ENCODE measurements at places on chromosomes 1 and 21. TPM values are rescaled to one million over a fixed set of nuclear protein-coding genes. Genes with fewer than 3 reads are reported as not detected.

DNA sequence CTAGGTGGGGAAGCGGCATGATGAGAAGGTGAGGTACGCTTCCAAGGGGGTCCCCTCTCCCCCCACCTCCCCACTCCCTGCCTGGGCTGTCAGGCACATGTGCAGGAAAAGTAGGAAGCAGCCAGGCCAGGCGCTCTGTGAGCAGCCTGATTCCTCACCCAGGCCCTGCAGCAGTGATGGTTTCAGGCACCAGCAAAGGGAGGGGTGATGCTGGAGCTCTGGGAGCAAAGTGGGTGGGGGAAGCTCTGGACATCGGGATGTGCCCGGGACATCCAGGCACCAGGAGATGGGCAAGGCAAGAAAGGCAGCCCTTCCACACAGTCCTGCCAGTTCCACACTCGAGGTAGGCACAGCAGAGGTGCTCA lies 106.1 kb downstream of the CRYAA start:
- peaks cover 42% of the 10 kb centered on the region for H3K27me3 ChIP-seq
- H3K4me1 ChIP-seq = peaks cover 8% of the 10 kb centered on the region
- DNase-seq = no peak
- H3K36me3 ChIP-seq = no peaks in the 10 kb centered on the region

DNA sequence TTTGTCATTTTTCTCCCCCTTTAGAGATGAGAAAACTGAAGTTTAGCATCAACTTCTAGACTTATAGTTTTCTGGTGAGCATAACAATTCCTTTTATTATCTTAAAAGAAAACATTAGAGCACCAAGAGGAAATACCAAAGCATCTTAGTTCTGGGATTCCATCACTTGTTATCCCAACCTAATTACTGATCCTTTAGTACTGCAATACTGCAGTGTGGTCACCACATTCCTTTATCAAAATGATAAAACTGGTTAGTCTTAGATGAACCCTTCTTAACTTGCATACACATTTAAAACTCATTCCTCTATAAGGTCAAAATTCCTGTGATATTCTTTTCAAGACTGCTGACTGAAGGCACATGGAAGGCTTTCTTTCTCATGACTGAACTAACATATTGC lies 23.1 kb downstream of the SOD1 start:
- H3K4me1 ChIP-seq = no peaks in the 10 kb centered on the region
- H3K4me3 ChIP-seq = no peak overlapping the region
- no peaks in the 10 kb centered on the region for H3K27me3 ChIP-seq
- H3K27ac ChIP-seq = no peak overlapping the region
- no peak for DNase-seq
- H3K36me3 ChIP-seq = no peaks in the 10 kb centered on the region

DNA sequence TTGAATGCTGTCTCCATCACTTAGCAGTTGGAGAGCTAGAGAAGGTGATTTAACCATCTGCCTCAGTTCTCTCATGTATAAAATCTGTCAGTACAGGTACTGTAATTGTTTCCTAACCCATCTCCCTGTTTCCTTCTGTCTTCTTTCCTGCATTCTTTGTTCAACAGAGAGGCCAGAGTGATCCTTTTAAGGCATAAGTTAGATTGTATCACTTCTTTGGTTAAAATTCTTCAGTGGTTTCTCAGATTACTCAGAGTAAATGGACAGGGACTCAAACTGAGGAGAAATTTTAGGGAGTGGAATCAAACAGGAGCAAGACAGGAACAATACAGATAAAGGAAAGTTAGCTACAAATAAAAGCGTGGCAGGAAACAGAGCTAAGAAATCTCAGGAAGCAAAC lies 45.2 kb upstream of the SSX2IP start:
- H3K4me3 ChIP-seq = no peak overlapping the region
- no peak overlapping the region for H3K27ac ChIP-seq
- no peaks in the 10 kb centered on the region for H3K27me3 ChIP-seq
- H3K4me1 ChIP-seq = no peaks in the 10 kb centered on the region
- no peaks in the 10 kb centered on the region for H3K36me3 ChIP-seq

KRTAP13-2 gene
- polyA plus RNA-seq = not detected

- H3K36me3 ChIP-seq = no peaks in the 10 kb centered on the region
- H3K4me3 ChIP-seq = no peak overlapping the region
- no peak for DNase-seq
- no peaks in the 10 kb centered on the region for H3K27me3 ChIP-seq
Measured at GRCh38 chr1:156487862-156488261, 12.7 kb downstream of the MEF2D start.

GRCh38 chr1:8565802-8566201 lies 247.9 kb downstream of the SLC45A1 start:
- no peak overlapping the region for H3K27ac ChIP-seq
- H3K36me3 ChIP-seq = no peaks in the 10 kb centered on the region
- H3K27me3 ChIP-seq = no peaks in the 10 kb centered on the region
- DNase-seq = no peak
- H3K4me3 ChIP-seq = no peak overlapping the region

- H3K36me3 ChIP-seq = no peaks in the 10 kb centered on the region
- H3K27me3 ChIP-seq = no peaks in the 10 kb centered on the region
- H3K4me3 ChIP-seq = no peak overlapping the region
- DNase-seq = no peak
- H3K4me1 ChIP-seq = no peaks in the 10 kb centered on the region
- H3K27ac ChIP-seq = no peak overlapping the region
Measured at GRCh38 chr1:83131692-83131955, 867.3 kb downstream of the TTLL7 start.

OR13G1 gene
- not detected for polyA plus RNA-seq

GRCh38 chr1:7516341-7516740 lies 254.8 kb upstream of the VAMP3 start:
- no peak for DNase-seq
- no peaks in the 10 kb centered on the region for H3K4me1 ChIP-seq
- no peaks in the 10 kb centered on the region for H3K36me3 ChIP-seq
- H3K27me3 ChIP-seq = no peaks in the 10 kb centered on the region
- H3K4me3 ChIP-seq = no peak overlapping the region

CFHR3 gene
- polyA plus RNA-seq = 0.87 TPM

DNA sequence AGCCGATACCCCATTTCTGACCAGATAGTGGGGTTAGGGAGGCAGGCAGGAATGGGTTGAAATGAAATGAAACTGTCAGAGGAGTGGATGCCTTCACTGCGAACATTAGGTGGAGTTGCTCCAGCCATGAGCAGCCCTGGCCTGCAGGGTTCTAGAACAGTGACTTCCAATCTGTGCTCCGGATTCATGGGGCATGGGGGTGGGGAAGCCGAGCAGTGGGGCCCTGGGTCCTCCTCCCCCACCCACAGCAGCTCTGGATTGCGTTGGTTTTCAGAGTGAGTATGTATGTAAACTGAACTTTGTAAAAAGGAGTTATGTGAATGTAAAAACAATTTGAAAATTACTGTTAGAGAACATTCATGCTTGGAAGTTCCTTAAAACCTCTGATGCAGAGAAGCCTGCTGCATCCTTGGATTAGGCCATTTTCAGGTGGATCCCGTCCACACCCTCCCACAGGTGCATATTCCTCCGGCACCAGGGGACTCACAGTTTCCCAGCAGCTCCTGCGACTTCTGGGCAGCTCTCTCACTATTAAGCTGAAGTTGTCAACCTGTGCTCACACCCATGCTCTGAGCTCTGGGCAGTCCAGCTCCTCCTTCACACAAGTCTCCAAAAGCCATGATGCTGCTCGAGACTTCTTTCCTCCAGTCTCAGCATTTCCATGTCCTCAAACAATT lies 54.4 kb upstream of the EDN2 start:
- H3K27me3 ChIP-seq = no peaks in the 10 kb centered on the region
- no peak overlapping the region for H3K27ac ChIP-seq
- no peak overlapping the region for H3K4me3 ChIP-seq
- no peaks in the 10 kb centered on the region for H3K4me1 ChIP-seq
- H3K36me3 ChIP-seq = no peaks in the 10 kb centered on the region

DNA sequence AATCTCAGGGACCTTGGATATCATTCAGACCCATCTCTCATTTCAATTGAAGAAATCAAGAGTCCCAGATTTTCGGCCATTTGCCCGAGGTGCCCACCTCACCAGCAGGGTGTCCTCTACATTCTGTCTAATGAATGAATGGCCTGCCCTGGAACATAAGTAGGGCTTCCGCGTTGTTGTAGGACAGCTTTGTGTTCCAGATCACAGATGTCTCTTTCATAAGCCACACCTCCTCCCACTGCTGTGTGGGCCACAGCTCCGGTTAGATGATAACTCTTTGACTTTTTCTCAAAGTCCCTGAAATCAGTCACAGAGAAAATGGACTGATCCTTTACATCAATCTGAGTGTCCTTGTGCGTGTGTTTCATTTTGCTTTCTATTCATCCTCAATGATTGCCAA lies 144.4 kb downstream of the RGS7 start:
- H3K4me1 ChIP-seq = peaks cover 4% of the 10 kb centered on the region
- no peak overlapping the region for H3K27ac ChIP-seq
- H3K27me3 ChIP-seq = no peaks in the 10 kb centered on the region
- DNase-seq = no peak

DNA sequence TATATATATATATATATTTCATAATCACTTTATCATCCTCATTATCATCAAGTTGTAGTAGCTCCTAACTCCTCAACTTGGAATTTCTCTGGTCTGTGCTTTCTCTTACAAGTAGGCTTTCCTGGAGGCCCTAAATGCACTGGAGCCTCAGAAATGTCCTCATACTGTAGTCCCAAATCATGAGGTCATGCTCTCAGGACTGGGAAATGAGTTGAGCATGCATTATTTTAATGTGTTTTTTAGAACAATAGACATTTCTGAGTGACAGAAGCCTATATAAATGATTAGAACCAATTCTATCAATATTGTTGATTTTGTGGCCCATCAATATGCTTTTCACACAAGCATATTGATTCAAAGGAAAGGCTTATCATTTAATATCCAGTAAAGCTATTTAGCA lies 42.9 kb upstream of the C1orf105 start:
- H3K36me3 ChIP-seq = no peaks in the 10 kb centered on the region
- no peak overlapping the region for H3K27ac ChIP-seq
- no peaks in the 10 kb centered on the region for H3K27me3 ChIP-seq
- H3K4me3 ChIP-seq = no peak overlapping the region
- DNase-seq = no peak

TUFT1 gene
- 7.7 TPM for polyA plus RNA-seq

DNA sequence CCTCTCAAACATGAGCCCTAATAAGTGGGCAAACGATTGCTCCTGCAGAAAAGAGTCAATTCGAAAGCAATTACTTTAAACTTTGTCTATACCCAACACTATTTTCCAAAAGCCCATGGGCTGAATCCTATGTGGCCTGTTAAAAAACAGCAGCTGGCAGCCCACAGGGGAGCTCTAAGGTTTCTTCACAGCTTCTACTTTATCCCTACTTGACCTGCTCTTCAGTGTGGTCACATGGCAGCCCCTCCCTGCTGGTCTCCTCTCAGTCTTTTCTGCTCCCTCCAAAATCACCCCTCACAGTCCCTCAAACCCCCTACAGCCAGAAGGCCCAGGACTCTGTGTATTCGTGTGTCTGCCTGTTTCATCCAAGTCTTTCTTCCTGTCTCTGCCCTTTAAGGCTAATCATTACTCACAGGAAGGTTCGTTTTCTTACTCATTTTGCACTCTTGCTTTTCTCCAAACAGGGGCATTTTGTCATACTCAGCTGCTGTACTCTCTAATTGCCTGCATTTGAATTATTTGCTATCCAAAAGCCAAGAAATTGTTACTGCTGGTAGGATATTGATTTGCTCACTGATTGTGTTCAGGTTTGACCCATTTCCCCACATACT lies 62.4 kb upstream of the FAM3B start:
- no peaks in the 10 kb centered on the region for H3K27me3 ChIP-seq

- no peak overlapping the region for H3K27ac ChIP-seq
- DNase-seq = no peak
- H3K4me3 ChIP-seq = no peak overlapping the region
- no peaks in the 10 kb centered on the region for H3K36me3 ChIP-seq
- no peaks in the 10 kb centered on the region for H3K4me1 ChIP-seq
Measured at GRCh38 chr1:90274376-90274775, 279.5 kb downstream of the ZNF326 start.

GRCh38 chr21:32941263-32941662 lies 84.5 kb upstream of the OLIG2 start:
- no peak for DNase-seq
- H3K36me3 ChIP-seq = no peaks in the 10 kb centered on the region
- H3K4me1 ChIP-seq = no peaks in the 10 kb centered on the region

OLFML2B gene
- polyA plus RNA-seq = 16.0 TPM

FASLG gene
- polyA plus RNA-seq = 0.55 TPM

DNA sequence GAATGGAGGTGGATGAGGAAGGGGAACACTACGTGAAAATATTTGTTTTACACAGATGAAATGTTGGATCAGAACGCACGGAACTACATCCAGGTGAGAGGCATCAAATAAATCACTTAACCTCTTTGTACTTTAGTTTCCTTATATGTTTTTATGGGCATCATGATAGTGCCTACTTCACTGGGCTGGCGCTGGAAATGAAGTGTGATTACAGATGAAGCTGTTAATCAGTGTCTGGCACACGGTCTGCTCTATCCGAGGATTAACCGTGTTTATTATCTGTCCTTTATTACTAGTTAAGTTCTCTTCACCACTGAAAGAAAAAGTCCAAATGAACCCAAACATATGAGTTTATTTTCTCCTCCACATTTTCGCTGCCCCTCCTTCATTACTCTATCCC lies 96.0 kb upstream of the TRABD2B start:
- no peaks in the 10 kb centered on the region for H3K4me1 ChIP-seq
- H3K27ac ChIP-seq = no peak overlapping the region
- DNase-seq = no peak
- H3K4me3 ChIP-seq = no peak overlapping the region
- H3K27me3 ChIP-seq = no peaks in the 10 kb centered on the region

DNA sequence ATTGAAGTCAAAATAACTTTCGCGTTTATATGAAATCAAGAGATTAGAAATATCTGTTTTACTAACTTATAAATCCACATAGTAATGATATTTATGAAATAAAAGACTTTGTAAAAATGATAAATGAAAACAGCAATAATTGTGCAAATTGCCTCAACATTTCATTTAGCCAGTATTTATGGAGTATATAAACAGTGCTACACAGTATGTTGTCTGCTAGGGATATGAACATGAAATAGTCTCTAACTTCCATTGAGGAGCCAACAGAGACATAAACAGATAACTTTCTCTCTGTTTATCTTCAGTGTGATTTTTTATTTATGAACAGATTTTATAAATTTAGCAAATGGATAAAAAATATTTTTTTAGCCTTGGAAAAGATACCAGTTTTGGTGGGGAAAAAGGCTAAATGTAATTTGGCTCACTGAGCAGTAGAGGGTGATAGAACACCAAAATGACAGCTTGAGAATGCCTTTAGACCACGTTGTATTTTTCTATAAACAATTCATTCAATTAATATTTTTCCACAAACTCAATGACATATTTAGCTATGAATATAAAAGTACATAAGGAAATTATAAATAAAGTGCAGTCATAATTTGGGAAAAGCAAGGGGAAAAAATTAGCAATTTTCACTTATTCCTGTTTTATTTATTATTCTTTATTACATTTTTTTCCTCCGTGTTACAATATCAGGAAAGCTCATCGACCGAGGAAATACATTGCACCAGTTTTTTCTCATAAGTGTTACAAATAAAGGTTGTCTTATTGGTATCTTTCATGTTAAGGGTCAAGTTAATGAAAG lies 47.5 kb upstream of the EEIG2 start:
- peak; percentile 52 for DNase-seq
- no peak overlapping the region for H3K27ac ChIP-seq
- no peaks in the 10 kb centered on the region for H3K27me3 ChIP-seq

- no peak overlapping the region for H3K4me3 ChIP-seq
- no peaks in the 10 kb centered on the region for H3K36me3 ChIP-seq
- DNase-seq = no peak
- H3K4me1 ChIP-seq = no peaks in the 10 kb centered on the region
- H3K27ac ChIP-seq = no peak overlapping the region
Measured at GRCh38 chr1:113282893-113283285, 107.4 kb upstream of the MAGI3 start.
